NCI-H187 treated with DMSO at 0.1 percent for 48 hours (cell line): ENCODE measurements at places on chromosomes 2 and 18.

GRCh38 chr2:43212216-43212835 is 14.1 kb downstream of the ZFP36L2 start:
- no peak for DNase-seq

DNA sequence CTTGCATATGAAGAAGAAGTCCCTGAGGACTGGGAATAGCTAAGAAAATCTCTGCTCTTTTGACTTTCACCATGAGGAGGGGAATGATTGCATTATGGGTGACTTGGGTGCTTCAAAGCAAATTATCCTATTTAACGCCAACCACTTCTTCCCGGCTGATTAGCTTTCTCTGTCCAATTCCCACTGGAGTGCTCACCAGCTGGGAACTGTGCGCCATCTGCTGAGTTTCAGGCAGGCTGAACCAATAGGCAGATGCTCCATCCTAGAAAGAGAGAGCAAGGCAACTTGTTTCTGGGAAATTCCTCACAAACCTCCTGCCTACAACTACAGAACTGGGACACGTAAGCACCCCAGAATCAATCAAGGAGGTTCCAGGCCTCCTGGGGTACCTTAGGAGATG is 49.4 kb downstream of the POLE4 start:
- DNase-seq = peak; percentile 67

GRCh38 chr2:30915486-30915885 is 108.2 kb upstream of the CAPN13 start:
- no peak for DNase-seq

- no peak for DNase-seq
These were observed 47.6 kb upstream of the HAAO start for GRCh38 chr2:42839809-42840501.

DNA sequence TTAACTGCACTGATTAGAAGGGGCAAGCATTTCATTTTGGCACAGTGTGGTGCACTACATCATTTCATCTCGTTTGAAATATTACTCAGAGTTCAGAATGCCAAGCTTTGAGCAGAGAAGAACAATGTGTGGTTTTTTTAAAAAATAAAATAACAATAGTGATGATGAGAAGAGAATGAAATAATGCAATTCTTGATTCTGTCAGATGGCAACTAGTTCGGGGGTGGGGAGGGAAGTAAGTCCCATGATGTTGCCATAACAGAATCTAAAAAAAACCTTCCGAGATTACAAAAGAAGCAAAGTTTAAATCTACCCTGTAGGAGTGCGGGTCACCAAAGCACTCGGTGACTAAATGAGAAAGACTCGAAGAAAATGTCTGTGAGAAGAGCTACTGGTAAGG is 490.4 kb downstream of the NR4A2 start:
- no peak for DNase-seq
